ENCODE measurements at places on chromosomes 5 and 9. TPM values are rescaled to one million over a fixed set of nuclear protein-coding genes. Genes with fewer than 3 reads are reported as not detected.

The ANKRD34B gene
- total RNA-seq: not detected

The FRMD3 gene
- 6.1 TPM for total RNA-seq

The OBP2B gene
- total RNA-seq: not detected

GRCh38 chr9:35048511-35048910, 23.9 kb downstream of the VCP start:
- no peak for DNase-seq

GRCh38 chr5:3596857-3597166, 1.2 kb downstream of the IRX1 start:
- DNase-seq: no peak

The CER1 gene
- total RNA-seq: not detected

- no peak for DNase-seq
Observed at GRCh38 chr9:13100914-13101572, 178.4 kb downstream of the MPDZ start.

The PRLR gene
- total RNA-seq: not detected

The SGCD gene
- total RNA-seq: 0.84 TPM

All from dermis blood vessel endothelial cell (primary cell).